ENCODE measurements at places on chromosomes 13 and 19. TPM values are rescaled to one million over a fixed set of nuclear protein-coding genes. Genes with fewer than 3 reads are reported as not detected.

The ZNF429 gene
- 14.7 TPM for total RNA-seq

The SMARCA4 gene
- total RNA-seq, result 79.5 TPM

The RXFP2 gene
- total RNA-seq, result not detected

The CACNA1A gene
- total RNA-seq, result 0.62 TPM

The CERS1 gene
- total RNA-seq, result not detected

The PCSK4 gene
- 1.3 TPM for total RNA-seq

DNA sequence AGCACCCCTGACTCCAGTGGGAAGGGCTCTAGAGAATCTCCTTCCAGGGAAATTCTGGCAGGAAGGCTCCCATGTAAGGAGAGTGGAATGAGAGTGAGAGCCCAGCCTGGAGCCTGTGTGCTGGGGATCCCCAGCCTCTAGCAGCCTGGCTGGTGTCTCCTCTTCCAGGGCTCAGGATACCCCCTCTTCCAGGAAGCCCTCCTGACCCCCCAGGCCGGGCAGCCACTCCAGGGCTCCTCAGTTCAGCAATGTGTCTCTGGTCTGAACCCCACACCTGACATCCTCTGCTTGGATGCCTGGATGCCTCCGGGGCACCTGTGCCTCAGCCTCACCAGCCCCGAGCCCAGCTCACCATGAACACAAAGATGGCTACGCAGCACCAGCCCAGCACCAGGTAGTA is 3.0 kb downstream of the C19orf33 start:
- no peaks in the 10 kb centered on the region for H3K27me3 ChIP-seq
- peaks cover 9% of the 10 kb centered on the region for H3K36me3 ChIP-seq
- H3K4me1 ChIP-seq, result no peaks in the 10 kb centered on the region
- no peak overlapping the region for H3K27ac ChIP-seq

DNA sequence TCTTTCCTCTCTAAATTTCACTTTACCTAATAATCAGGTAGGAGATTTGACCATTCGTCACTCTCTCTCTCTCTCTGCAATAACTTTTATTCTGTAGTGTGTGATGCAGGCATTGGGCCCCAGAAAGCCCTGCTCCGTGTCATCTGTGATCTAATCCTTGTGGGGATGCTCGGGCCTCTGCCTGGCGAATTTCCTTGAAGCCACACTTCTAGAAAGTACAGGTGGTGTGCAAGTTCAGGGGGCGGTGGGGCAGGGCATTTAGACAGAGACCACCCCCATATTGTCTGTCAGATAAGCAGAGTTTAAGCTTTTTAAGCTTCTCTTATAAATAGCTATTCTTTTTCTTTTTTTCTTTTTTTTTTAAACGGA is 53.4 kb upstream of the GPR12 start:
- no peak overlapping the region for H3K27ac ChIP-seq
- H3K4me1 ChIP-seq, result no peaks in the 10 kb centered on the region
- DNase-seq, result no peak
- H3K4me3 ChIP-seq, result no peak overlapping the region

DNA sequence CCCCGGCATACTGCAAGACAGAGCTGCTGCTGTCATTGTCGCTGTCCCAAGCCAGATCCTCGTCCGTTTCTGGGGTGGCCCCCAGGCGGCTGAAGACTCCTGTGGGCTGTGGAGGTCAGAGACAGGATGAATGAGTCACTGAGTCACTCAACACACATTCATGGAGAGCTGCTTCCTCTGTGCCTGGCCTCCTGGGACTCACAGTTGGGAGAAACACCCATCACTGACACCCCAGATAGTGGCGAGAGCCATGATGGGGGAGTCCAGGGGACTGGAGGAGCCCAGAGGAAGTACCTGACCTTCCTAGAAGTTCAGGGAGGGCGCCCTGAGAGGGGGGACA is 26.0 kb downstream of the C19orf47 start:
- H3K27me3 ChIP-seq, result no peaks in the 10 kb centered on the region
- H3K4me3 ChIP-seq, result no peak overlapping the region
- no peak overlapping the region for H3K27ac ChIP-seq

GRCh38 chr19:38076337-38076736 is 147.7 kb downstream of the DPF1 start:
- no peaks in the 10 kb centered on the region for H3K4me1 ChIP-seq
- no peaks in the 10 kb centered on the region for H3K36me3 ChIP-seq

DNA sequence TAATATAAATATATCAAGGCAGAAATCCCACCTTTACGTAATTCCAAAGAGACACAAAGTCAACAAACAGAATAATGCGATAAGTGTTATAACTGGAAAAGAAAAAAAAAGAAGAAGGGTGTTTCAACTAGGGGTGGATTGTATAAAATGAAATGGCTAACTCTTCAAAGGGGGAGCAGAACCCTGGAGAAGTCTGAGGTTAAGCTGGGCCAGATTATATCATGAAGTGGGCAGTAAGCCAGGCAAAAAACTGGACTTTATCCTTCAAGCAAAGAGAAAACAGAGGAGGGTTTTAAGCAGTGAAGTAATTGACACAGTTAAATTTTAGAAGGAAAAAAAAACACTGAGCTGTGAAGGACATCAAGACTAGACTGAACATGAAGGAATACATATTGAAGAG is 41.9 kb downstream of the TBC1D4 start:
- H3K4me3 ChIP-seq, result no peak overlapping the region
- H3K27me3 ChIP-seq, result no peaks in the 10 kb centered on the region
- H3K27ac ChIP-seq, result no peak overlapping the region
- no peaks in the 10 kb centered on the region for H3K36me3 ChIP-seq
- no peak for DNase-seq
- H3K4me1 ChIP-seq, result no peaks in the 10 kb centered on the region

DNA sequence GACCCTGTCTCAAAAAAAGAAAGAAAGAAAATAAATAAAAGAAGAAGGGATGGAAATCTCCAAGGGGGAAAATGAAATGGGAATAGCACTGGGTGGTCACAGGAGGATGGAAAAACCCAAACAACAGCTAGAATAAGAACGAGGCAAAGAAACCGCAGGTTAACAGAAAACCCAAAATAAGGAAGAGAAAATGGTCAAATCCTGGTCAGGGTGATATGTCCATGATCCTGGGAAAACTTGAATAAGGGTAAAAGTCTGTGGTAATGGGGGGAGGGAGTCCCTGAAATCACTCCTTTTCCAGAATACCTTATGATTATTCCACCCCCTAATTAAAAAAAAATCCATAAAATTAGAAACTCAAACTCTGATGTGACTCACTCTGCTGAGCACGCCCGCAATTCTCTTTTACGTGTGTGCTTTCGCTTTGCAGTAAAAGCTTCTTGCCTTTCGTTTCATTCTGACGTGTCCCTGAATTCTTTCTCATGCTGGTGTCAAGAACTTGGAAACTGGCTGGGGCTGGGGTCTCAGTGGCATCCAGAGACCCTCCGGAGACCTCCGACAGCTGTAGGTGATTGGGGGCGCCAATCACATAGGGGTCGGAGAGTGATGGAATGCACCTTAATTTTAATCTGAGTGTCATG is 4.3 kb upstream of the NAXD start:
- H3K4me1 ChIP-seq, result peaks cover under 1% of the 10 kb centered on the region
- no peaks in the 10 kb centered on the region for H3K27me3 ChIP-seq

DNA sequence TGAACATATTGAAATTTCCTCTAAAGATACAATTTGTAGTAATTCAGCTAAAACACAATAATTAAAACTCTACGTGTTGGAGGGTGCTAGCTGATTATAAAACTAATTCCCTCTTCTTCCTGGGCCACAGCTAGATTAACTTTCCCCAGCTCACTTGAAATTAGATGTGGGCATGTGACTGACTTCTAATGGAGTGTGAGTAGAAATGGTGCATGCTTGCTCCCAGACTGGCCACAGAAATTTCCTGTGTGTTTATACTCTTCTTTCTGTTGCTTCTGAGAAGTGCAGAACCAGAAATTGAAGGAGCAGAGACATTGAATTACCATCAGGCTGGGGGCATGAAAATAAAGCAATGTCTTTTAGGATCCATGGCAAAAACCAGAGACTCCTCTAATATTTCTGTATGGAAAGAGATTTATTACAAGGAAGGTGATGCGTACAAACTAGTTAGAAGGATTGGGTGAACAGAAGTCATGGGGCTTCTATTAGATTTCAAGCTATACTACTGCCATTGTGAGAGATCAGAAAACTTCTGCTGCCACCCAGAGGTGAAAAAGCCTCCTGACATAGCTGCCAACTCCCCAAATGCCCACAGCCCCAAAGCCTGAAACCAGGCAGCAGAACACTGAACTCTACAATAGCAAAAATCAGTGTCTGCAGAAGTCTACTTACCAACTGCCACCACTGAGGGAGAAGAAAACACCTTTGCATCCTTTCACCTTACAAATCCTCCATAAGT is 379.2 kb upstream of the MIR17HG start:
- H3K27me3 ChIP-seq, result no peaks in the 10 kb centered on the region
- no peaks in the 10 kb centered on the region for H3K36me3 ChIP-seq
- no peaks in the 10 kb centered on the region for H3K4me1 ChIP-seq

GRCh38 chr13:94346261-94347019 is 133.0 kb downstream of the DCT start:
- H3K27me3 ChIP-seq, result peaks cover 3% of the 10 kb centered on the region
- no peak overlapping the region for H3K27ac ChIP-seq
- H3K4me3 ChIP-seq, result no peak overlapping the region
- no peak for DNase-seq
- H3K4me1 ChIP-seq, result peaks cover 5% of the 10 kb centered on the region

All from CD4-positive, CD25-positive, alpha-beta regulatory T cell (primary cell).